ENCODE measurements at places on chromosomes 3 and 15.
A peak's percentile ranks its signal among the peaks of the same experiment; 100 is the strongest.

- no peak for DNase-seq
These were observed 32.3 kb downstream of the ATP13A5 start for GRCh38 chr3:193346259-193346658.

- no peak for DNase-seq
These were observed 7.3 kb downstream of the FAM131A start for GRCh38 chr3:184344579-184345316.

- no peak for DNase-seq
These were observed 175.3 kb upstream of the SLC2A2 start for GRCh38 chr3:171201825-171202224.

DNA sequence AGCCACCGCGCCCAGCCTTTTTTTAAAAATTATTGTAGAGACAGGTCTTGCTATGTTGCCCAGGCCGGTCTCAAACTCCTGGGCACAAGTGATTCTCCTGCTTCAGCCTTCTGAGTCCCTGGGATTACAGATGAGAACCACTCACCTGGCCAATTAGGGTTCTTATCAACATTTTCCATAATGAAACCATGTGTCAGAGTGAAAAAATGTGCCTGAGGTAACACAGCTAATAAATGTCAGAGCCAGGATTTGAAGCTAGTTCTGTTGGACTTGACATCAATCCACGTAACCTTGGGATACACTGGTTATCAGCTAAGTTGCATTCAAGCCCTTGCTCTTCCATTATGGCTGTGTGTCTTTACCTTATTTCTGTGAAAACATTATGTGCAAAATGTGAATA, 29.1 kb downstream of the CHST14 start:
- no peak for DNase-seq

GRCh38 chr15:68421798-68422402, 10.1 kb downstream of the ITGA11 start:
- no peak for DNase-seq

DNA sequence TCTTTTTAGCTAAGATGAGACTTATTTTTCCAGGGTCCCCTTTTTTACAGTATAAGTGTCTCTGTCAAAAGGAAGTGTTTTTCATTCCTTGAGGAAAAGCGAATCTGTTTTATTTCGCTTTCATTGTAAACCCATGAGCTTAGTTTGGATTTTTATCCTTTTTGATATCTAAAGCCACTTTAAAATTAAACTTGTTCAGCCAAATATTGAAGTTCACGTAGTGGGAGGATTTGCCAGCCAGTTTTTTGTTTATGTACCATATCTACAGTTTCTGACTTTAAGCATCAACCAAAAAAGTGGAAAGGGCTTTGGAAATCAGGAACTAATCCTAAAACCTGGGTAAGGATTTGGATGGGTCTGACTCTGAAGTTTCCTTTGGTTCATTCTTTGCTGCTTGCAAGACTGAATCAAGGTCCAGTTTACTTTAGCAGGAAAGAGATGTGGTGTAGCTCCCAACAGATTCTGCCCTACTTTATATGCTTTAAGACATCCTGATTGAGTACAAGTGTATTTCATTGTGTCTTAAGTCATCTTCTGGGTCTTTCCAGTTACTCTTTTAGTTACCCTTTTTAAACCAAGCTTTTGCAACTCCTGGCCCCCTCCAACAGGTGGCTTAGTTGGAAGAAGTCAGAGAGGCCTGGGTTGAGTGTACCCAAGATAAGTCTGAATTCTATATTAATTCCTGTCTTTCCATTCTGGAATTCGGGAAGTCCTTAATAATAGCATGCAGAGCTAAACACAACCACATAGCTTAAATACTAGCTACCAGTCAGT, 69.2 kb upstream of the LIMD1 start:
- no peak for DNase-seq

- DNase-seq = peak; percentile 75
These were observed 139.9 kb downstream of the SRGAP3 start for GRCh38 chr3:9109568-9109914.

GRCh38 chr15:72856549-72857040, 73.0 kb upstream of the ADPGK start:
- DNase-seq = no peak

DNA sequence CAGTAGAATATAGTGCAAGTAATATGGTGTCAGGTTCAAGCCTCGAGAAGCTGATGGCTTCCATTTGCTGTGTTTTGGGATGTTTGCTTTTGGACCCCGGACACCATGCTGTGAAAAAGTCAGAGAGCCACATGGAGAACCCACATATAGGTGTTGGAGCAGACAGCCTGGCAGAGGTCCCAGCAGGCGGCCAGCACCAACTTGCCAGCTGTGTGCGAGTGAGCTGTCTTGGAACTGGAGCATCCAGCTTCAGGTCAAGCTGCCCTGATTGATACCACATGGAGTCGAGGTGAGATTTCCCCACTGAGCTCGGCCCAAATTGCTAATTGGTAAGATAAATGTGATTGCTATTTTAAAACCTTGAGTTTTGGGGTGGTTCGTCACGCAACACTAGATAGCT, 185.7 kb upstream of the TBL1XR1 start:
- DNase-seq = no peak

DNA sequence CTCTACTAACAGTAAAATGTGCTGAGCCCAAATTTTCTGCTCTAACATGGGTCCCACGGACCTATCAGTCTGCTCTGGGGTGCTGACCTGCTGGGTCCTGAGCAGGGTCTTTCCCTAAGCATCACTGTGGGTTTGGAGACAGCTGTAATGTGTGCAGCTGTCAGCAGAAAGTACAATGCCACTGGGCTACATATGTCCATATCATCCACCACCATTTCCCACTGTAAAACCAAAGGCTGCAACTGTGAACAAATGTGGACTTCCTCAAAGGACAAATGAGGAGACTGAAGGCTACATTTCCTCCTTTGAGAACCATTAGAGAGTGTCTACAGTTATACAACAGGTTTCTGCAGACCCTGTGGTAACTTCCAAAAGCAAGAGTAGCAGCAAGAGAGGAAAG, 33.8 kb upstream of the IP6K2 start:
- DNase-seq = no peak

- peak; percentile 28 for DNase-seq
These were observed 600.5 kb downstream of the EDEM1 start for GRCh38 chr3:5787861-5788488.

- DNase-seq = no peak
These were observed 259.7 kb downstream of the RBMS3 start for GRCh38 chr3:29540544-29540943.

- DNase-seq = no peak
These were observed 7.6 kb downstream of the OR5K4 start for GRCh38 chr3:98361289-98361688.

DNA sequence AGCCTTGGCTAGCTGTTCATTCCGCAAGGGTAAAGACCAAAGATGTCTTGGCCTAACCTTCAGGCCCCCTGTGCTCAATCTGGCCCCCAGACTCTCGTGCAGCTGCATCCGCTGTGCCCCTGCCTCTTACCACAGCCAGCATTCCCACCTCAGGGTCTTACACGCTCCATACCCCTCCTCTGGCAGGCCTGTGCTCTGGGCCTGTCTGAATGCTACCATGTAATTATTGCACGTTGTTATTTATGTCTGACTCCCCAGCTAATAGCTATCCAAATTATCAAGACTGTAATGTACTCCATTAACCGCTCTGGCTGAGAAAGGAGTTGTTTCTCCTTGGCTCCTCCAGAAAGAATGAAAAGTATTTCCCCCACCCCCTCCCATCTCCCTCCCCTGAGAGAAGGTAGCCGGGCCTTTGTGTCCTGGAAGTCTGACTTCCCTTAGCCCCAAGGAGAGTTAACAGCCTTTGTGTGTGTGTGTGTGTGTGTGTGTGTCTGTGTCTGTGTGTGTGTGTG, 54.5 kb upstream of the UBE2E1 start:
- DNase-seq = peak; percentile 64

DNA sequence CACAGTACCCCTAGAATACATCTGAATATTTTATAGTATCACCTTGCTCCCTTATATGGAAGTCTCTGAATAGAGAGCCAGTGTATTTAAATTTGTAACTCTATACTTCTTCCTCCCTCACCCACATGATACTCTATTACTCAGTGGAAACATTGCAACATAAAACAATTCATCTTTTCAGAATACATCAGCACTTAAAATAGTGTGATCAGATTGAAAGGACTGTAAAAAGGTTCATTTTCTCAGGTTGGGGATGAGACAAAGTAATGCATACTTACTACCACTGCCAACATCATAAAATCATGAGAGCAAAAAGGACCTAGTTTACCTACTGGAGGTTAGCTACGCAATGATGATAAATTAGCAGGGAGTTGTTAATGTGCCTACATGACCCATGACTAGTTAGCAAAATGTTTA, 13.8 kb upstream of the THRB start:
- DNase-seq = no peak

- no peak for DNase-seq
These were observed 39.4 kb upstream of the RASA2 start for GRCh38 chr3:141447383-141447782.

GRCh38 chr3:15521573-15521965, at the start of gene COLQ:
Gene COLQ, minus strand, starts transcription at chr3:15521706. Its CDS starts 81 bp downstream, at chr3:15521625.
- DNase-seq = no peak

DNA sequence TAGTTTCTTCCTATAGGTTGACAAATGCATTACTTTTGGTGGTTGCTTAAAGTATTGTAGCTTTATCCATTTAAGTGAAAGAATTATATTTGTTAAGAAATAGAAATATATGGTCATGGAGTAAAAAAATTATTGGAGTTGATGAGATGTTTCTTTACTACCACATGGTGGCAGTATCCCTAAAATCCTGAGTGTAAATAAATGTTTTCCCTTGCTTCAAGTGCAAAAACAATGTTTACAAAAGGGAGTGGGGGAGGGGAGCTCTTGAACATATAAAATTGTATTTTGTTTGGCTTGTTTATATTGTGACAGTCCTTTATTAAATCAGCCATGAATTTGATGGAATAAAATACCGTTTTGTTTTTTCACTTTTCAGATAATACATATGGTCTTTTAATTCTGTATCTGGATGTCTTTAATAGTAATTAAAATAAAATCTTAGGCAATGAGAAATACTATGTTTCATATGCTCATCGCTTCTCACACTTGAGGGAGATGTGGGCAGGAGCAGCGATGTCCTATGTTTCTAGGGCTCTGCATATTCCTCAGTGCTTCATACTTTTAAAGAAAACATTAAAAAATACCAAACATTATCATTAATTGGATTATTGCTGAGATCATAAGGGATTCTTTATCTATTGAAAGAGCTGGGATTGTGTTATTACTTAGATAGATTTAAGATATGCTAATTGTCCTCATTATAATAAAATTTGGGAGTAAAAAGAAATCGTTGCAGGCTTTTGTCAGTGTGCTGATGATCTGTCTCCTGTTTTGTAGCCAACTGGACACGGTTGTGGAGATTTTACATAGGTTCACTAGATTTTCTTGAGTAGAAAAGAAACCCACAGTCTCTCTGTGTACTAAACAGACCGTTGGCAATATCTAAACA, 349.7 kb downstream of the TUSC7 start:
- peak; percentile 43 for DNase-seq

- no peak for DNase-seq
These were observed 8.2 kb downstream of the HYAL2 start for GRCh38 chr3:50314342-50314741.

GRCh38 chr3:57961177-57961827, 46.9 kb upstream of the FLNB start:
- DNase-seq = no peak

DNA sequence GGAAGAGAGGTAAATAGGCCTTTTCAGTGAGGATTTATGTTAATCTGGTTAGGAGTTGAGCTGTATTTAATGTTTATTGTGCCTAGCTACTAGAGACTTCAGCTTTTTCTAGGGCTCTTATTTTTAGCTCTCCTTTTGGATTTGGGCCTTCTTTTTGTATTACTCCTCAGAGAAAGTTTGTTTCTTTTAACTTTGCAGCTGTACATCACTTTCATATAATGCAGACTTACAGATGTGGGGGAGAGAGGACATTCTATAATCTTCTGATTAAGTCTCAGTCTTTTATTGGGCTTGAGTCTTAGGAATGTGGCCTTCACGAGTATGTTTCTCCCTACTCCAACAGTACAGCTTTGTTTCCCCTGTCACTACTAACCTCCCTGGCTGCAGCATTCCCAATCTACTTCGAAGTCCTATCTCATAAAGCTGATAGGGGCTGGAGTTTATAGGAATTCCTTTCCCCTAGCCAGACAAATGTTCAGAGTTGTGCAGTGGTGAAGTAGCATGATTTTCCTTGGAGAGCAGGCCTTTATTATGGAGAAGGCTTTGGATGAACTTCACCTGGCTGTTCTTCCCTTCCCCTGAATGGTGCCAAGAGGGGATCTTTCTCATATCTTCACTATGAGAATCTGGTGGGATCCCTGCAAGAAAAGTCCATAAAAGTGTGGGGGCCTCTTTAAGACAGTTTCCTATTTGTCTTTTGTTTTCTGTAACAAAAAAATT, 82.2 kb upstream of the CBLB start:
- no peak for DNase-seq

DNA sequence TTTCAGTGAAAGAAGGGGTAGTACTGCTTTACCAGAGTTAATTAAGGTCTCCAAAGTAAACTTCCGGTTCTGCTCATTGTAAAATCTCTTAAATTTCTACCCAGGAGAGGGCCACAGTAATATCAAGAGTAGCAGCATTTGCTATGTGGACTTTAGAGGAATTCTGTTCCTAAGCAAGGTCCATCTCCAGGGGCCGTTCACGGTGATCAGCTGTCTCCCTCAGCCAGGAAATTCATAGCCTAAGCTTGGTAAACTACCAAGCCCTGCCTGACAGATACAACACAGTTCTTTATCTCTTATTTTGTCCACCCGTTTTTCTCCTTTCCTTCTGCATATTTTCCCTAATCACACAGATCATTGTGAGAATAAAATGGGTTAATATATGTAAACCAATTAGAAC, 2.3 kb downstream of the DUT start:
- DNase-seq = no peak

DNA sequence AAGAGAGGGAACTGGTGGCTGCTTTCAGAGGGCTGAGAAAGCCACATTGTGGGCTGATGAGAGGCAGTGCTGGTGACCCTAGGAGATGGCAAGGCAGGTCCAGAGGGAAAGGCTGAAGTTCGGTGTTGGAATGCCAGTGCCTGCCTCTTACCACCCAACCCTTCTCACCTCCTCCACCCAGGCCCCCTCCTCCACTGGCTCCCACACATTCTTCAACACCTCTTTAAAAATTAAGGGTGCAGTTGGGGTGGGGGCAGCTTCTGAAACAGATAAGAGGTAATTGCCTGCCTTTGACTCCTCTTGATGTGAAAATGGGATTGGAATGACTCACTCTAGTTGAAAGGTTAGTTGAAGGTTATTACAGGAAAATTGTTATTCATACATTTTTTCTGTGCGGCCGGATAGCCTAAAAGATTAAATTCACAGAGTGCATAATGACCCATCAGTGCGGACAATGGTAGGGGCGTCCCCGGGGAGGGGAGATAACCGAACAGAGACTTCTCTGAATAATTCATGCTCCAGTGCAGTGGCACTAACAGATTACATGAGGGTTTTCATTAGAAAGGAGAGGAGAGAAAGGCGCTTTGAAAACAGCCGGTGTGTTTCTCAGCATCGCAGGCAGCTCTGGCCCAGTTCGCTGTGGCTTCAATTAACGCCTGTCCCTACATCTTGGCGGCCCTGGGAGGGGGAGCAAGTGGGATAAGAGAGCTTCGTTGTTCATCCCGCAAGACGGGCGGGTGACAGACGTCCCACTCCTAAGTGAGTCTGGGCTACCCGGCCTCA, 212.4 kb downstream of the TLE3 start:
- DNase-seq = no peak

GRCh38 chr3:161713731-161714130, 217.1 kb downstream of the OTOL1 start:
- no peak for DNase-seq

GRCh38 chr3:3627114-3627513, 172.1 kb upstream of the LRRN1 start:
- no peak for DNase-seq

All from kidney tubule cell (primary cell).